ENCODE measurements at places on chromosomes 5 and 9.

GRCh38 chr9:89798547-89799120 is 193.8 kb downstream of the GADD45G start:
- DNase-seq, result no peak

DNA sequence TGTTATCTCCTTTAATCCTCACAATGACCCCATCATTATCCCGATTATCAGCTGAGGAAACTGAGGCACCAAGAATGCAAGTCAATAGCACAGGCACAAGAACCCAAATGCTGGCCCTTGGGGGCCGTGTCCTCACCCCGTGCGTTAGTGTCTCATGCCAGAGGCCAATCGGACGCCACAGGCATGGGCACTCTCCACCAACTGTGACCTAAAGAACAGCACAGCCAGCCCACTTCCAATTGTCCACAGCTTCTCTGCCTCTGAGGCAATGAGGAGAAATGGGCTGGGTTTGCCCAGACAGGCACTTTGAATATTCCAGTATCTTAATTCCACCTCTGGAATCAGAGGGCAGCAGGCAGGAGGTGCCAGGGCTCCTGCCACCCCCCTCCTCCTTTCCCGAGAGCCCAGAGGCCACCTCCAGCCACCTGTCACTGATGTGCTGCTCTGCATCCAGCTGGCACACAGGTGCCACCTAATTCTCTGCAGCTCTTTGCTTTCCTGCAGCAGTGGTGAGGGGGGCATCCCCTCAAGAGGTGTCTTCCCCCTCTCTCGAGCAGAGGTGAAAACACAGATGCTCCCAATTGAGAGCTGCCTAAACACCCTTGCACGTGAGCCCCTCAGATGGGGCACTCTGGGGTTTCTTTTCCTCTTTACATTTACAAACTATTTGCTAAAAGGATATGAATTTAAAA is 107.5 kb downstream of the ROR2 start:
- no peak for DNase-seq

GRCh38 chr9:556675-557074 is 284.8 kb upstream of the DMRT1 start:
- DNase-seq, result no peak

- no peak for DNase-seq
Observed at GRCh38 chr9:4490705-4491625, 697 bp downstream of the SLC1A1 start.

- DNase-seq, result no peak
Observed at GRCh38 chr5:127583866-127584265, 65.0 kb upstream of the CTXN3 start.

DNA sequence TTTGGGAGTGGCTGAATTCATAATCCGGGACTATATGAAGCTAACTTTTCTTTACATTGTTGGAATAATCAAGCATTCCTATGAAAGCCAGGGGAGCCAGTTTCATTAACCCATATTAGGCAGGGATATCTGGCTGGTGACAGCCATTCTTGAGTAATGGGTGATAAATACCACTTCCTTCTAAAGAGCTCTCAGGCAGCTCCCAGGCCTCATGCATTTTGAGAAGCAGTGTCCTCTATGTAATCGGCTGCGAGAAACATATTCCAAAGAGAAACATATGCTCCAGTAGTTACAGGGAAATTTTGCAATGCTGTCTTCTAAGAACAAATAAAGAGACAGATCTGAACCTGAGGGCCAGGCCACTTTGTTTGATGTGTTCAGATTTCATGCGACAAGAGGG is 83.1 kb downstream of the MSX2 start:
- DNase-seq, result no peak

DNA sequence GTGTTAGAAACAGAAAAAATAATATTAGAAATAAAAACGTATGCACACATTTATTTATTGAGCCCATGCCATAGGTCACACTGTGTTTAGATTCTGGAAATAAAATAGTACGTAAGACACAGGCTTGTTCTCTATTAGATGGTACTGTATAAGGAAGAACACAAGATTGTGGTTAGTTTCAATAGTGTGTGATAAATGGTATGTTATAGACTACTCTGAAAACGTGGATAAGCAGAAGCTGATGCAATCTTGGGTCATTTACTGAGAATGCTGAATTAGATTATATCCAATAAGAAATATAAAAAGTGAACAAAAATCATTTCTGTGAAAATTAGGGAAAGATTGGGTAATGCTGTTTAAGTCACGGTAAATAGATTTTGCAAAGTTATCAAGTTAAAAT is 1456.4 kb upstream of the ACO1 start:
- DNase-seq, result no peak

DNA sequence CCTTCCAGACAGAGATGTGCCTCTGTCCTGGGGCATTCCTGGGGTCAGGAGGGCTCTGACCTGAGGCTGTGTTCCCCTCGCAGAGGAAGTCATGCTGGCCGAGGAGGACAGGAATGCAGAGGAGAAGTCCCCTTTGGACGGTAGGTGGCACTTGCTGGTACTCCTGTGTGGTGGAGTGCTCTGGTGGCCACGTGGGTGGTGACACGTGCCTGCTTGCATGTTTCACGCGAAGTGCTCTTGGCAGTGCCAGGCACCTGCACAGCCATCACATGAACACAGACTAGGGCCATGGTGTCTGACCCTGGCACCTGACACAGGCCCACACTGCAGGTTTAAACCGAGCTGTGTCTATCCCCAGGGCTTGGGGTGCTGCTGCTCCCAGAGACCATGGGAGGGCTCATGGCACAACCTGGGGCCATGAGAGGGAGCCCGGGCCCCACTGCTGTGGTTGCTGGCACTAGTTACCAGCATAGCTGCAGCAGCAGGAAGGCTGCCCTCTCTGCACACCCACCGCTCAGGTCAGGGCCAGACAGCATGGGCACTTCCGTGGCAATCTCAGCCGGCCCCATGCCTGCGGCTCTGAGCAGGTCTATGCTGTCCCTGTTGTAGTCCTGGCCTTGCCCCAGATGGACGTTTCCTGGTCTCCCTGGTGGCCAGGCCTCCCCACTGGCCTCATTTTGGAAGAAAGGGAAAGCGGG is 79.3 kb downstream of the CACNA1B start:
- DNase-seq, result no peak

GRCh38 chr5:165184183-165184582 is 1678.8 kb downstream of the MAT2B start:
- no peak for DNase-seq

GRCh38 chr9:133004999-133005760 is 25.6 kb upstream of the GTF3C5 start:
- no peak for DNase-seq

- DNase-seq, result no peak
Observed at GRCh38 chr9:14029806-14030374, 284.1 kb downstream of the NFIB start.

- DNase-seq, result no peak
Observed at GRCh38 chr5:136004436-136004835, 24.4 kb upstream of the TGFBI start.
